ENCODE measurements at places on chromosomes 4 and X.

GRCh38 chrX:122667667-122668066 lies 516.4 kb upstream of the GRIA3 start:
- no peak for DNase-seq

GRCh38 chr4:173443121-173443520 lies 44.2 kb upstream of the SCRG1 start:
- no peak for DNase-seq

DNA sequence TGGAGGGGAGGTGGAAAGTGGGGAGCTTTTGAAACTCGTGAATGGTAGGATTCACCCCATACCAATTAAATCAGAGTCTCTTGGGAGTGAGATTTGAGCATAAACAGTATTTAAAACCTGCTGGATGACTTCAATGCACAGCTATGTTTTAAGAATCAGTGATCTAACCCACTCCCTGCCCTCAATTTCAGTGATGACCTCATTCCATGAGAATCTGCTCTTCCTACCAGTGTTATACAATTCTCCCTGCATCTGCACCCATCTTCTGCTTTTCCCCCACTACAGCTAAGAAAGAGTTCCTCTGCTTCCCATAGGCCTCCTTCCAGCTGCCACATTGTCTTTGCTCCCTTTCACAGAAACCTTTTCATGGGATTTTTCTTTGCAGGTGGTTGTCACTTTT lies 18.3 kb upstream of the H2AZ1 start:
- DNase-seq: no peak

- DNase-seq: no peak
These were observed 190.6 kb downstream of the PPP3CA start for GRCh38 chr4:101156619-101157310.

GRCh38 chr4:129232589-129233337 lies 136.8 kb downstream of the C4orf33 start:
- no peak for DNase-seq

- no peak for DNase-seq
These were observed 37.4 kb upstream of the STS start for GRCh38 chrX:7109838-7110793.

DNA sequence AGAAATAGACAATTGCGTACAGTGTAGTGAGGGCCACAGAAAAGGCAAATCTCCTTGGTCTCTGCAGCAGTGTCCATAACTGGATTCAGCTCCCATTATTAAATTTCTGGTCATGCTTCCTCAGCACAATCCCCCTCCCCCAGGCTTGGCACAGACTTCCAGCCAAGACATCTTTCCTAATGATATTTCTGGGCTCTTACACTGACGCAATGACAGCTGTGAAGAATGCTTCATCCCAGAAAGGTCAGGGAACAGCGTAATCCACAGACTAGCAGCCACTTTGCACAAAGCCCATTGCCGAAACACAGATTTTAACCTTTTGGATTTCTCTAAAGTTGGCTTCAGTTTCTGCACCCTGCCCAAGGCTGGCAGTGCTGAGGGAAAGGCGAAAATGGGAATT lies 597.6 kb upstream of the CPEB2 start:
- DNase-seq: no peak

GRCh38 chr4:82053396-82053795 lies 320.4 kb downstream of the HNRNPD start:
- DNase-seq: no peak

DNA sequence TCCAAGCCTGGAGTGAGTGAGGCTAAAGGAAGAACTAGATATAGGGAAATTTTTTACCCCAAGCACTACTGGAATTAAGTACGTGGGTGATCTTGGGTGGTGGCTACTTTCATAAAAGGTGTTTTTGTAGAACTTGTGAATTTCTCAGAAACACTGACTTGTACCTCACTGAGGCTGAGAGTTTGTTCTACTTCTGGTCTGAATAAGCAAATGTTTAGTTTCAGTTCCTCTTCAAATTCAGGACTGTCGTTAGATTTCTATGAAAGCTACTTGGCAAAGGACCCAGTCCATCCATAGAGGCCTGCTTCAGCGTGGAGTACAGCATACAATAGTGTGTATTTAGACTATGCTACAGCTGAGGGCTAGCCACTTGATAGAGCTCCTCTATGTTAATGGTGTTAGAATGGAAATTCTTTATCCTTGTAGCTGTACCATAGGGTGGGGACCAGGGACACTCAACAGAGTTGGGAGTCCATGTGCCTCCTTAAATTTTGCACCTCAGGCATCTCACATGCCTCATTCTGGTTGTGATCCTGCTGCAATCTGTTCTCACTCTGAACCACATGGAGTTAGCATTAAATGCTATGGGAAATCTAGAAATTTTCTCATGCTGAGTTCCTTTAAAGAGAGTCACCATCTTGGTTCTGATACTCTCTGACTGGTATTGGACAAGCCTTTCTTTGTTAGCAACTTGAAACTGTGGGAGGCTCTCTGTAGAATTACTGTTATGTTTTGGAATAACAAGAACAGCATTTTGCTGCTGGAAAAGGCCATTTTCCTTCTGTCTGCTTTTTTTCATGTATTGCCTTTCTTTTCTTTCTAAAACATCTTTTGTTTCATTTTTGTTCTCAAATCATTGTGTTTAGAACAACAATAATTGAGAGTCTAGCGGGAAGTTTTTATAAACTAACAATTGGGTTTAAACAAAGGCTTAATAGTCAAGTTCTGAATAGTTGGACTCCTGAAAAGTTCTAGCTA lies 86.8 kb downstream of the PDGFRA start:
- no peak for DNase-seq

- no peak for DNase-seq
These were observed 24.4 kb upstream of the CCNI start for GRCh38 chr4:77100234-77100633.

GRCh38 chrX:35017284-35017683 lies 74.7 kb downstream of the FAM47B start:
- no peak for DNase-seq

DNA sequence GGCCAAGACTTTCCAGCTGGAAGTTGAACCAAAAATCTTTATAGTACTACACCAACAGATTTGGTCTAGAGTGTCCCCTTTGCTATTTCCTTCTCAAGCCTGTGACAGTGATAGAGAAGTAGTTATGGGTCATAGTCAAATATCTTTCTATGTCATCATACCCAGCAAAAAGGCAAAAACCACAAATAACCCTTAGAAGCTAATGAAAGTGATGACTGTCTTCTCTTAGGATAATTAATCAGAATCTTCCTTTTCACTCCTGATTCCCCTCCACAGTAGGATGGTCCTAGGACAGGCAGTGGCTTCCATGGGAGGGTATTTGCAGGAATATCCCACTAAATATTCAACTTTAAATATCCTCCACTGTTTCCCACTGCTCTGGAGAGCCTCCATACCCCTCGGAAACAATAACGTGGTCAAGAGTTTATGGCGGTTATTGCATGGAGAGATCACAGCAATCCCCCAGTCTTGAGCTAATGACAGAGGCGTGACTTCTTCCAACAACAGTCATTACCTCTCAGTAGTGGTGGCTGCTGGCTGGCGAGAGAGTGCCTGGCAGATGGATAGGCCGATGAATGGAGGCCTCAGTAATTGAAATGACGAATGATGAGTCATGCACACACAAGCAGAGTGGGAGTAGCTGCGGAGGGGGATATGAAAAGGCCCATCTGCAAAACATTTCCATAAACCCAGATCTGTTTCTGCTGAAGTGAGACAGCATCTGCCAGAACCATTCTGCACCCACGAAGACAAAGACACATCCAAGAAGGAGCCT lies 154.9 kb downstream of the STK32B start:
- DNase-seq: no peak

DNA sequence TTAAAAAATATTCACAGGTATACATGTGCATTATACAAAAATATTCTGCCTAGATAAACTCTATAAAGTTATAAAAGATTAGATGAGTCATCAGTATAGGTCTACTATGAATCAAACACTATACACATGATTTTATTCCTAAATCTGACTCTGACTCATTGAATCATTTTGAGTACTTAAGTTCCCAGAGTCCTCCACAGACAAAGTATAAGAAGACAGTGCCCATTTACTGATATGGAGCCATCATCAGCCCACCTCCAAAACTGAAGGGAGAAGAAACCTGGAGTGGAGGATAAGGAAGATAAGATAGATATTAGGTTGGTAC lies 28.7 kb upstream of the ANTXR2 start:
- DNase-seq: no peak

DNA sequence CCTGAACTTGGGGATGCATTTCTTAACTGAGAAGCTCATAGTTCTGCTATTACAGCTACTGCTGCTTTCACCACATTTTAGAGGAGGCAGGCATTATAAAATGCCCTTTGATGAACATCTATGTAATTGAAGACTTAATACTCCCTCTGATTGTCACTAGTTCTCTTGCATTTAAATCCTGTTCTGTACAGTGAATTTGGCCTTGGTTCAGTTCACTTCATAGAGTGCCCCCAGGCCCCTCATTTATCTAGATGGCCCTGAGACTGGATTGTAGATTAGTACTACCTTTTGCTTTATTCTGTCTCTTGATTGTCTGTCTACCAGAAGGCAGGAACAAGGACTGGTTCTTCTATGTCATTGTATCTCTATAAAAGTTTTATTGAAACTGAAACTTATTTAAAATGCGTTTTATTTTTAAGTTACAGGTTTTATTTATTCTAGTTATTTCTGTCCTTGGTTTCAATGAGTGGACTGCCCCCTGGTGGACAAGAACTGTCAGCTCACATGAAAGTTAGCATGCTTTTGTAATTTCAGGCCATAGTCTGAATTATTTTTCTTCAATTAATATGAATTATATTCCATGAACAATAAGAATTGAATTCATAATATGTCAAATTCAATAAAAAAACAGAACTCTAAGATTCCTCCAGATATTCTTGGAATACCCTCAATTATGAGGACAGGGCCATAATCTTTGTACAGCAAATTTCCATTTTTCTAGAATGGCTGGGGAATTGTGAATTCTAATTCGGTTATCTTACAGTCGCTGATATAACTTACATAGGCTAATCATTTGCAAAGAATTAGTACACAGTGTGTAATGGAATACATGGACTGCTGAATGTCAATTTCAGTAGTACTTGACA lies 47.2 kb upstream of the TMEM33 start:
- DNase-seq: peak; percentile 27

GRCh38 chrX:130688360-130688759 lies 214.6 kb downstream of the ENOX2 start:
- DNase-seq: no peak

- DNase-seq: no peak
These were observed 183.7 kb upstream of the BCOR start for GRCh38 chrX:40281336-40282005.

GRCh38 chr4:46506876-46507275 lies 116.9 kb upstream of the GABRA2 start:
- DNase-seq: no peak

- no peak for DNase-seq
These were observed 200.8 kb downstream of the MGST2 start for GRCh38 chr4:139866276-139866962.

- no peak for DNase-seq
These were observed 69.5 kb downstream of the PCDH19 start for GRCh38 chrX:100340491-100341141.

DNA sequence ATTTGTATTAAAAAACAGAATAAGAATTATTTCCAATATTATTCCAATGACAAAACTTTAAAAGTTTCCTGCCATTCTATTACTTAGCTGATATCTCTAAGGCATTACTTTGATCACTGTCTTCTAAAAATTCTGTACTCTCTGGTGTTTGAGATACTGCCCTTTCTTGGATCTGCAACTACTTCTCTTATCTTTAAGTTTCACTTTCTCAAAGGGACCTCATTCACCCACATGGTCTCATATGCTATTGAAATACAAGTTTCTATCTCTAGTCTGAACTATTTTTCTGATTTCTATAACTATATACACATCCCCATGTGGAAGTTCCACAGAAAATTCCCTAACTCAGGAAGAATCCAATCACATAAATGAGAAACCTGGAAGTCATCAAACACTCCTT lies 22.2 kb downstream of the TMPRSS11E start:
- DNase-seq: no peak

GRCh38 chr4:128517096-128517738 lies 229.6 kb upstream of the PGRMC2 start:
- DNase-seq: no peak

DNA sequence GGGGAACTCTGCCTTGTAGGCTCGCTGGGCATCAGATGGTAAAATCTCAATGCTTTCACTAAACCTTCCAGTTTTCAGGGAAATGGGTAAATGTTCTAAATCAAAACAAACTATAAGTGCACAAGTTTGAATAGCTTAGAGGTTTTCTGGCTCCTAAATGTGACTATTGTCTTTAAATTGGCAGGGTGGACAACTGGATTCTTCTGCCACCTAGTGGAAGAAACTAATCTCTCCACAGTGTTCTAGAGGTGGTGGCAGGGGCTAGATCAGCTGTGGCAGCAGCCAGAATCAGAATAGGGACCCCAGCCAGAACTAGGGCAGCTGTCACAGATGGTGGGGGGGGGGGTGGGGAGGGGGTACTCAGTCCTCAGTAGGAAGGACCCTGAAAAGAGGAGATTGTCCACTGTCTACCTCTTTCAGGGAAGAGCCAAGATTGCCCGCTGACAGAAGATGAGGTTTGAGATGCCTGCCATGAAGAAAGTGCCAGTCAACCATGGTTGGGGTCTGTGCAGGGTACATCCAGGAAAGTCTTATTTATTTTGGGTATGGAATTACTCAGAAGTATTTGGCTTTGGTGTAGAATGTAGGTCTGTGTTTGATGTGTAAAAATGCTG lies 201.4 kb downstream of the CCNG2 start:
- DNase-seq: no peak

DNA sequence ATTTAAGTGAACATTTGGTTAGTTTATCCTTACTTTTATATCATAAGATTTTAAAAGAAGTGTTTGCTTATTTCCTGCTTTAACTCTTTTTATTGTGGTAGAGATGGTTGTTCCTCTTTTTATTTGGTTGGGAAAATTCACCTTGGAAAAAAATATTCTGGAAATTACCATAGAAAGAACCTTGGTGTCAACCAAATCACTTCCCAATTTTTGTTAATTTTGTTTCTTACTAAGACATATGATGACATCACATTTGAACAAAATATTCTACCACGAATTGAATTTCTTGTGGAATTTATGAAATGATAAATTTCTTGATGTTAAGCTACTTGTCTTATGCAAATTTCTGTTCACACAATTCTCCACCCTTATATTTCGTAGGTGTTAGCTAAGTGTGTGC lies 33.7 kb downstream of the LAMTOR3 start:
- no peak for DNase-seq

DNA sequence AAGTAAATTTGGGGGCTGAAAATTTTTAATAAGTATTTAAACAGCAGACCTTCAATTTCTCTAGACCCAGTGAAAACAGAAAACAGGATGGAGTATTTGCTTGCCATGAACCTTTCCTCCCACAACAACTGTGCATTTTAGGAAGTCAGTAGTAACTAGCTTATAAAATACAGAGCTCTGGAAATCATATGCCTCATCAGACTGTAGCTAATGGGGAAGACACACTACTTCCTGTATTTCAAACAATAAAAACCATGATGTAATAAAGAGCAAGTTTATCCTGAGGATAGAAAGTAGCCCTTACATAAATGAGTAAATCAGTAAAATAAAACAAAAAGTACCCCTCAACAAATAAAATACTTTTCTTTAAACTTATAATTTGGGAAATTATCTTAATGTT lies 280.1 kb upstream of the ZFP42 start:
- DNase-seq: no peak

- DNase-seq: no peak
These were observed 427.8 kb downstream of the IL15 start for GRCh38 chr4:142064181-142064580.

Measured in effector CD4-positive, alpha-beta T cell (primary cell).